NCI-H2107 (cell line): ENCODE measurements at places on chromosomes 3 and 15.

- no peak for DNase-seq
Observed at GRCh38 chr3:173617490-173617889, 219.9 kb downstream of the NLGN1 start.

DNA sequence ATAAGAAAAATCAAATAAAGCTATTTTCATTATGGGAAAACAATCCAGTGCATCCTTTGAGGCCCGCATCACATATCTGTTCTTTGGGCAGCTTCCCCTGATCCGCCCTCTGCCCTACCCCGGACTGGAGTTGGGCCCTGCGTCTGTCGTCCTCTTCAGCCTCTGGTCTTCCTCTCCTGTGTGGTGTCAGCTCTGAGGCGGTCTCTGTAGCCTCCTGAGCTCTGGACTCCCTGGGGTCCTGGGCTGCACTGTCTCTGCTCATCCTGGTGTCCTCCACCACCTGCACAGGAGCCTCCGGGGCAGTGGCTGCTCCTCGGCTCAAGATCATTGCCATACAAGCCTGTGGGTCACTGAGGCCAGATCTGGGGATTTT lies 7.4 kb upstream of the SNX22 start:
- DNase-seq, result no peak

GRCh38 chr15:47442371-47442770 lies 274.9 kb upstream of the SEMA6D start:
- no peak for DNase-seq

GRCh38 chr3:195073866-195074860 lies 196.8 kb downstream of the XXYLT1 start:
- DNase-seq, result no peak

DNA sequence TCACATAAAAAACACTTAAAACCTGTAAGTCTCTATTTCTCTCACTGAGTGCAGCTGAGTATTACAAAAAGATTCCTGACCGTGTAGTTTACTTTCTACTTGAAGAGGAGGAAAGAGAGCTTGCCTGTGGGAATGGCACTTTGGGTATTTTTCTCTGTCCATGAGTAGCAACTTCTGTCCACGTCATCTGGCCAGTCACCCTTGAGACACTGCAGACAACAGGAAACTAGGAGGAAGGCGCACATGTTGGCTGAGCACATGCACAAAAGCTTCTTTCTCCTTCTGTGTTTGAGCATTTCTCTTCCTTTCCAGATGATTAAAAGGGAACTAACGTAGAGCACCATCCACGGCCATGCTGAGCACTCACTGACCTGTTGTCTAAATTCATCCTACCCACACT lies 19.7 kb downstream of the STARD5 start:
- no peak for DNase-seq

DNA sequence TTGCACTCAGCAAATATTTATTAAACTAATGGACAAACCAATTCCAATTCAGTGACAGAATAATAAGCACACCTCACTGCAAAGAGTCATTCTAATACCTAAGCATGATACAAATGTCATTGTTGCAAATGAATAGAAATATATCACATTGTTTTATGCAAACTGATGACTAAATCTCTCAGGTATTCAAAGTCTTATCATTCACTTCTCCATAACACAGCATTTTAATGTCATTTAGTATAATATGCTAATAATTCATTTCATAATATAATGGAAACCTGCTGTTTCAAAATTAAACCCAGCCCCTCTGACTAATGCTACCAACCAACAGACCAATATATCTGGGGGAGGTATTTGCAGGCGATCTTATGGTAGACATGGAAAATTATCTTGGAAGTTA lies 71.8 kb downstream of the FGF7 start:
- DNase-seq, result no peak

DNA sequence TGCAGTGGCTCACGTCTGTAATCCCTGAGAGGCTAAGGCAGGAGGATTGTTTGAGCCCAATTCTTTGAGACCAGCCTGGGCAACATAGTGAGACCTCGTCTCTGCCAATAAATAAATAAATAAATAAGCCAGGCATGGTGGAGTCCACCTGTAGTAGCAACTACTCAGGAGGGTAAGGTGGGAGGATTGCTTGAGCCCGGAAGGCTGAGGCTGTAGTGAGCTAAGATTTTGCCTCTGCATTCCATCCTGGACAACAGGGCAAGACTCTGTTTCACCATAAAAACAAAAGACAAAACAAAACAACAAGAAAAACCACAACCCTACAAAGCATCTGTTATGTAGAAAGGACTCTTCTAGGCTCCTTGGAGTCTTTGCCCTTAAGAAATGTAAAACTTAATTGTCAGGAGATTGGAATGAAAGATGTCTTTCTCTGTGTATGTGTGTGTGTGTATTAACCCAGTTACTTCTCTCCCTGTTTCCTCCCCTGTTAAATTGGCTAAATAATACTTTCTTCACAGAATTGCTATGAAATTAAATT lies 9.5 kb downstream of the NECTIN3 start:
- DNase-seq, result no peak

GRCh38 chr3:131200636-131201199 lies 174.0 kb downstream of the NEK11 start:
- no peak for DNase-seq

DNA sequence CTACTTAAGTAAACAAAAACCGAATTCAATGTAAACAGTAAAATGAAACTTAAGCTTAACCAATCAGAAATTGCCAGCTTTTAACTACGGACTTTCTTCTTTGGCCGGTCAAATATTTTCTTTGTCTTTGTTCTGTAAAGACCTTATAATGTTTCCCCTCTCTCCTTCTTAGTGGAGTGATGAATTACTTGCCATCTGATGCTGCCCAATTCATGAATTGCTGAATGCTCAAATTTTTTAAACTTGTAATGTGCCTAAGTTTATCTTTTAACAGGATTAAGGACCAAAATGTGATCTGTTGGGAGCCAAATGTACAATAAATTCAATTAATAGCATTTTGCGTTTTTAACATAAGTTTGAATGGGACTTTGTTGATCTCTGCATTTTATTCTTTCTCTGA lies 345.8 kb upstream of the CBLB start:
- DNase-seq, result no peak

DNA sequence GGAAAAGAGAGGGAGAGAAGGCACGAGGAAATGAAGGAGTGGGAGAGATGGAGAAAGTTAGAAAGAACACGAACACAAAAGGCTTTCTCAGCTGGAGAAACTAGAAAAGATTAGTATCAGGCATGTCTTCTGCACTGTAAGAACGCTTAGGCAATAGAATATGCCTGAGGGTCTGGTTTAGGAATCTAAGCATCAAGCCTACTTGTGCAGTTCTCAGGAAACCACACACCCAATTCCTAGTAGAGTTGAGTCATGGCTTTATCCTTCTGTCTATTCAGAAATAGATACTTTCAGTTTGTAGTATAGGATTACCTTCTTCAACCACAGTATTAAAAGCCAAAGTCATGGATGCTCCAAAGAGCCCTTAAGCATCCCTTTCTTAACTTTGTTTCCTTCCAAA lies 969.4 kb downstream of the NTRK3 start:
- DNase-seq, result no peak

- DNase-seq, result no peak
Observed at GRCh38 chr3:48187579-48188265, 495 bp downstream of the CDC25A start.

- DNase-seq, result no peak
Observed at GRCh38 chr15:25742776-25743547, 120.2 kb downstream of the ATP10A start.

GRCh38 chr3:14142567-14143270 lies 17.9 kb downstream of the TMEM43 start:
- no peak for DNase-seq

DNA sequence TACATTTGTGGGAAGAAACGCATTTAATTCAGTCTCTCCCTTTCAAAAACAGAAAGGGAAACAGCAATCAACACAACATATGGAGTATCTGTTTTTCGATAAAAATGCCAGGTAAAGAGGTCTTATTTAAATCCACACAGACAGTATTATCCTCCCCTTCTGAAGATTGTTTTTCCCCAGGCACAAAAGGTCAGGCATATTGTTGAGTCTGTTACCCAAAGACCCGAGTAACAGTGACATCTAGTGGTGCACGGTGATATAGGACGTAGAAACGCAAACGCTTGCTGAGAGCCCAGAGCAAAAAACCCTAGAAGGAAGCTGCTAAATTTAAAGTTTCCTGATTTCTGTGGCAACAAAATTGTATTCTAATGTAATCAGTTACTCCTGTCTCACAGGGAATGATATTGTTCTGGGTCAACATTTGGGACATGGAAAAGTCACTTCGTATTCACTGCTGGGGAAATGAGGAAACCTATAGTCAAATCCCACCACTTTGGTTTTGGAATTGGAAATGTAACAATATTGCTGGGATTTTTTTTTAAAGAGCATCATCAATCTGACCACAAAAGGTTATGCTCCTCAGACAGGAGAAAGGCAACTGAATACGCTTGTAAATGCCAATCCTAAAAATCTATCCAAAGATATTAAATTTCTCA lies 312.7 kb upstream of the CCDC54 start:
- DNase-seq, result peak; percentile 52

DNA sequence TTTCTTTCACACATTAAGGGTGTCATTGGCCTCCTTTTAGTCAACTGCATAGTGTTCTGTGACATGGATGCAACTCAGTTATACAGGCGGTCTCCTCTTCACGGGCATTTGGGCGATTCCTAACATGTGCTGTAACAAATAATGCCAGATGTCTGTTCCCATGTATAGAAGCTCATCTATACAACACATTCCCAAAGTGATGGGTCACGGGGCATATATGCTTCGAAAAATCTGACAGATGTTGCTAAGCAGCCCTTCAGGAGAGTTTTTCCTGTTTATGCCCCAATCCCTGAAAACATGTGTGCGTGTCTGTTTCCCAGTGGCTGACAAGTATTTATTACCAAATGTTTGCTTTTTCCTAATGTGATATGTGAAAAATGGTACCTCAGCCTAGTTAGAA lies 25.8 kb downstream of the LRRK1 start:
- no peak for DNase-seq

DNA sequence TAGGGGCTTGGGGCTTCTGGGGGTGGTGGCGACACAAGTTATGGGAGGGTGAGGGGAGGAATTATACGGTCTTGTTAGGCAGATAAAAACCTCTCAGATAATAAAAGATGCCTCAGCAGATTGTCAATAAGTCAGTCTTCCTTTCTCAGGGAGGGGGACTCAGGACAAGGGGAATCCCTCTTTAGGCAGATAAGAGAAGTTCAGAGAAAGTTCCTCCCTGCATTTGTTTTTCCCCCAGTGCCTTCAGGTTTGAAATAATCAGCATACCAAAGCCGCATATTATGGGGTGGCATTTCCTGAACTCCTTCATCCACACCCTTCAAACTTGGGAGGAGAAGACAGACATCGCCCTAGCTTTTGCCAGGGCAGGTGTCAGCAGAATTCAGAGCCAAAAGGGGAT lies 8.5 kb downstream of the PPCDC start:
- no peak for DNase-seq

GRCh38 chr3:193984876-193985275 lies 151.1 kb upstream of the HES1 start:
- no peak for DNase-seq

DNA sequence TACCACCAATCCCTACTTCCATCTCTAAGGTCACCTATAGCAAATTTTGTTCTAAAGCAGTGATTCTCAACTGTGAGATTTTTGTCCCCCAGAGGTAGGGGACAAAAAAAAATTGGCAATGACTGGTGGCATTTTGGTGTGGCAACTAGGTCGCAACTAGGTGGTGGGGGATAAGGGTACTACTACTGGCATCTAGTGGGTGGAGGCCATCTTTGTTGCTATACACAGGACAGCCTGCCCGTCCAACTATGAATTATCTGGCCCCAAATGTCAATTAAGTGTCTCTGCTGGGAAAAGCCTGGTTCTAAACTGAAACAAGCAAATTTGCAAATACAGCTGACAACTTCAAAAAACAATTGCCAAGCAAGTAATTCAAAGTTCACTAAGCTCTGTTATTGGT lies 1.4 kb downstream of the MTMR10 start:
- DNase-seq, result no peak

- DNase-seq, result no peak
Observed at GRCh38 chr3:62044874-62045411, 328.4 kb downstream of the FEZF2 start.

- no peak for DNase-seq
Observed at GRCh38 chr15:70956201-70956995, 63.8 kb downstream of the LRRC49 start.

DNA sequence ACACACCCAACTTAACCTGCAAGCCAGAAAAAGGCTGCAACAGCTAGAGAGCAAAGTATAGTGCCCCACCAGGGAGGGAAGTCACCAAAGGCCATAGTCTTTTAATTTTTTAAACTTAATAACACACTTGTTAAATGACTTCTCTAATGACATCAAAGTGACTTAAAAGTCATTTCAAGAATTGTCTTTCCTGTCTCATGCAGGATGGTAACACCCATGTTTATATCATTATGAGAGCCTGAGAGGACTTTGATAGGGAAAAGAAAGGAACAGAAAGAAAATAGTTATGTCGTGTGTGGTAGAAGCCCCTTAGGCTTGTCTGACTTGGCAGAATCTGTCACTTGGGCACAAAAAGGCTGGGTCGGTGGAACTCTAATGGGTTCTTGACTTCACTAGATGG lies 57.9 kb upstream of the C2CD4B start:
- DNase-seq, result no peak

DNA sequence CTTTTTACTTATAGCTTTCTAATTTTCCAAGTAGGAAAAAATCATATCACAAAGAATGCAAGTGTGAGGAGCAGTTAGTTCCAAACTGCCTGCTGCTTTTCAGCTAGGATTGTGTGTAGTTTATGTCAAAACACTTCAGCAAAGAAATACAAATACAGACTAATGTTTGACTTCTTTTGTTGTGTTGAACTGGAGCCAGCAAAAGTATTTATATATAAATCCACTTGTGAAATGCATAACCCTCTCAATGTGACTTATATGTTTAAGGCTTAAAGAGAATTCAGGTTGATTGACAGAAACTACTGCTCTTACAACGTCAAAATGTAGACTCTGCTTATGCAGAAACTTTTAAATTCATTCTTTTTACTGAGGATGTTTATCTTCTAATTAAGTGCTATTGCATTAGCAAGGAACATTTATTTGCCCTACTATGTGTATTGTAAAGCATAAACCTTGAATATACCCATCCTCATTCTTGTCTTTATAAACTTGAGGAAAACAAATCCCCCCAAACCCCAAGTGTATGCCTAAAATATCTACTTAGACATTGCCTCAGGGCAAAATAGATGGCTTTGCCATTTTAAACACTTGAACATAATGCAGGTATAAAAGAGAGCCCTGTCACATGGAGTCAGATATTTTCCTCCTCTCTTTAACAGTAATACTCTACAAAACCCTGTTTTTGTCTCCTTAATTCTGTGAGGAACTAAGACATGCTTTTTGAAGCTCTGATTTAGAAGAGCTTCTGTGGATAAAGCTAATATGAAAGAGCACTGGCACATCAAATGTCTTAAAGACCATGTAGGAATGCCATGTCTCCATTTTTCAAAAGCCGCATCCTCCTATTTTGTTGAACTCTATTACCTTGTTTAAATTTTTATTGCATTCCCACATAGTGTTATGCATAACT lies 302.8 kb upstream of the TBC1D5 start:
- DNase-seq, result no peak

- peak; percentile 46 for DNase-seq
Observed at GRCh38 chr3:47989981-47990440, 26.2 kb downstream of the MAP4 start.
